ENCODE measurements at places on chromosomes 11 and 22.
A peak's percentile ranks its signal among the peaks of the same experiment; 100 is the strongest.

- DNase-seq: no peak
These were observed 453.4 kb downstream of the NTM start for GRCh38 chr11:131823772-131824171.

- DNase-seq: no peak
These were observed 1284.0 kb downstream of the FAM181B start for GRCh38 chr11:81449588-81450156.

DNA sequence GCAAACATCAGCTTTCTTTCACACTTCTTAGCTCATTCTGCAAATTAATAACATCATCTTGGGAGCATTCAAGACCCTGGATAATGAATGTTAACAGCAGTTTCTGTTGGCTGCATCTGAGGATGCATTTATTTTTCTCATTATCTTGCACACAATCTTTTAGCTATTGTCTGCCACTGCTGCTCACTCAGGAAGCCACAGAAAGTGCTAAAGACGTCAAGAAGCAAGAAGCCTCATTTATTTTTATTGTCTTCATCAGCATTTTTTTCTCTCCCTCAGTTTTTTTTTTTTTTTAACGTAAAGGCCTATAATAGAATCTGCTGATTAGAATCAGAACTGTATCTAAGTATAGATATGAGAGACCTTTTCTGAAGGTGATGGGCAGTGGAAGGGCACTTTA lies 1339.4 kb downstream of the FAM181B start:
- DNase-seq: no peak

- no peak for DNase-seq
These were observed 719.8 kb upstream of the LRRC4C start for GRCh38 chr11:42179216-42179615.

GRCh38 chr22:27130906-27131305 lies 473.5 kb downstream of the MIAT start:
- DNase-seq: no peak

GRCh38 chr11:117497206-117497951 lies 169.7 kb downstream of the CEP164 start:
- DNase-seq: no peak

DNA sequence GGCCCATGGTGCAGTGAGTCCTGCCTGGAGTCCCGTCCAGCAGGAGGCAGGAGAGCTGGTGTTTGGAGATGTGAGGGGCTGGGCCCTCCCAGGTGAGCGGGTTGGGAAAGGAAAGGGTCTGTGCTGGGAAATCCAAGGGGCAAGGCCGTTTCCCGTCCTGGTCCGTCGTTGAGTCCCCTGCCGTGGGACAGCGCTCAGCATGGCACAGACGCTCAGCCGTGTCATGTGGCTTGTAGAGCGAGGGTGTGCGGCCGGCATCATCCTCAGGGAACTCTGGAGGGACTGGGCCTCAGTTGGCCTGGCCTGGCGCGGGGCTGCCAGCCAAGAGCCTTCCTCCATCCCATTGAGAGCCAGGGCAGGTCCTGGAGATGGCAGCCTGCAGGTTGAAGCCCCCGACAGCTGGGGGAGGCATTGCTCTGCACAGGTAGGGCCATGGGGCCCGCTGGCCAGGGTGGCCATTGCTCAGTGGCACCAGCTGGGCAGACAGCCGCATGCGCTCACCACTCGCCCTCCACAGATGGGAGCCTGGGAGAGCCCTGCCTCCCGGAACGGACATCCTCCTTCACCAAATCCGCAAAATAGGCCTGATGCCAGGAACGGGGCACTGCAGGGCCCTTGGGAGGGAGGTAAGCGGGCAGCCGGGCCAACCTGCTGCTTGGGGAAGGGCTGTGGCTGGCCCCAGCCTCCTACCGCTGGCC lies 28.7 kb downstream of the KCNQ1 start:
- no peak for DNase-seq

DNA sequence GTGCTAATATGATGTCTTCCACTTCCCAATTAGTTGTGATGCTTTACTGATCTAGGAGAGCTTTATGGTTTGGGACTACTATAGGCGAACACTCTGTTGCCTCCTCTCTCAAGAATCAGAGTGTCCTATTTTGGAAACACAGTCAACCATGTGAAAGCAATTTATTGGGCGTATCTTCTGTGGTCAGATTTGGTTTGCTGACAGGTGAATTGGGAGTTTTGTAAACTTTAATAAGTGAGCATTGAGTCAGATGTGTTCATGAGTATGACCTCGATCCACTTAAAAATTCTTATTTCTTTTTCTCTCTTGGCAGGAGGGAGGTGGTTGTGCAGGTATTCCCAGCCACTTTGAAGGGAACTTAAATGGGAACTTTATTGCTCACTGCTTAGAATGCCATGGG lies 4.4 kb downstream of the CAT start:
- no peak for DNase-seq

GRCh38 chr11:88886796-88887195 lies 179.0 kb downstream of the GRM5 start:
- DNase-seq: peak; percentile 21

- DNase-seq: no peak
These were observed 19.2 kb upstream of the TUB start for GRCh38 chr11:8061555-8062428.

- no peak for DNase-seq
These were observed 203.5 kb upstream of the E2F8 start for GRCh38 chr11:19444231-19444630.

DNA sequence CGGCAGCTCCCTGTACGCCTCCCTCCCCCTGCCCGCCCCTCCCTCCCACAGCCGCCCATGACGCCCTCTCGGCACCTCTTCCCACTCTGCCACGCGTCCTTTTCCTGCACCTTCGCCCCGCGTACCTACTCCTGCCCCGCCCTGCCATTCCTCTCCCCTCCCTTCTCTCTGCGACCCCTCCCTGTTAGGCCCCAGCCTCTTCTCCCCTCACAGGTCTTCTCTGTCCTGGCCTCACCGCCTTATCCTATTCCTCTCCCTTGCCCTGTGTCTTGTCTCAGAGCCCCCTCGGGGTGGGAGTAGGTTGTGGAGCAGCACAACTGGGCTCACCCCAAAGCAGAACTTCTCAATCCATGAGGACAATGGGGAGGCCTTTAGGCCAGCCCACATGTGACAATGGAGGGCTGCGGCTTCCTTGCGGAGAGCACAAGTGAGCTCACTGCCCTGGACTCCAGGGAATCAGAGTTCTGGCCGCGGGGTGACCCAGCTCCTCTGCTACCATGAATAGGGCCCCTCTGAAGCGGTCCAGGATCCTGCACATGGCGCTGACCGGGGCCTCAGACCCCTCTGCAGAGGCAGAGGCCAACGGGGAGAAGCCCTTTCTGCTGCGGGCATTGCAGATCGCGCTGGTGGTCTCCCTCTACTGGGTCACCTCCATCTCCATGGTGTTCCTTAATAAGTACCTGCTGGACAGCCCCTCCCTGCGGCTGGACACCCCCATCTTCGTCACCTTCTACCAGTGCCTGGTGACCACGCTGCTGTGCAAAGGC lies 539 bp downstream of the SLC35C1 start:
- no peak for DNase-seq

DNA sequence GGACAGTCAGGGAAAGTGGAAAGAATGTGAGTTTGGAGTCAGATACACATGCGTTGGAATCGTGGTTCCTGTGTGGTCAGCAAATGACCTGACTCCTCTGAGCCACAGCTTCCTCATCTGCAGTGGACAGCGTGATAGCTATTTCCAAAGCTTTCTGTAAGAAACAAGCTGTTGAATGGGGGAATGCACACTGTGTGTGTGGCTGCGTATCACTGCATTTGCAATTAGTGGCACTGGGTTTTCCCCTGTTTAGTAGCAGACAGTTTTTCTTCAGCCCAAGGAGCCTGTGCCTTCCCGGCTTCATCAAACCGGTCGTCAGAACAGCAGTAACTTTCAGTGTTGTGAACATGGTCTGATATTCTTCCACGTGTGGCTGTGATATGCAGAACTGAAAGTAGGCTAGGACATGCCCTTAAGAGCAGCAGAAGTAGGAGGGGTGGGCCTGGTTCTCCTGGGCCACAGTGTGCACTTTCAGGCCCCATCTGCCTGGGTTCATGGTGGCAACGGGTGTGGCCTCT lies 121.5 kb downstream of the RRAS2 start:
- DNase-seq: no peak

GRCh38 chr11:10725907-10726253 lies 25.2 kb upstream of the CTR9 start:
- no peak for DNase-seq

- no peak for DNase-seq
These were observed 6.2 kb downstream of the DUSP8 start for GRCh38 chr11:1565904-1566247.

GRCh38 chr11:76543006-76543703 lies 98.3 kb downstream of the EMSY start:
- no peak for DNase-seq

DNA sequence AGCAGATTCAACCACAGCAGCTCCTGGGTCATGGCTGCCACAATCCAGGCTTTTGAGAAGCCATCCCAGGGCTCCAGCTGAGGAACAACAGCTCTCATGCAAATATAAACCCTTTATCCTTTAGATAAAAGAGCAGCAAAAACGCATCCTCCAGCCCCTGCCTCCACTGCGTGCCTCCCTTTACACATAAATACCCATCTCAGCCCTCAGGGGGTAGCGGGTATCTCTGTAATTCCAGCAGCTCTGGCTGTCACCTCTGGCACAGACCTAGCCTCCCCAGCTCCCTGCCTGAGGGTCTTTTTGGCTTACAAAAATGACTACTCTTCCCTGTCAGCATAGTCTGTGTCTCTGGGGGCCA lies 21.6 kb downstream of the LMO1 start:
- no peak for DNase-seq

GRCh38 chr11:27660171-27660570 lies 40.1 kb downstream of the BDNF start:
- no peak for DNase-seq

- no peak for DNase-seq
These were observed 4.3 kb downstream of the UBQLN3 start for GRCh38 chr11:5505363-5506048.

DNA sequence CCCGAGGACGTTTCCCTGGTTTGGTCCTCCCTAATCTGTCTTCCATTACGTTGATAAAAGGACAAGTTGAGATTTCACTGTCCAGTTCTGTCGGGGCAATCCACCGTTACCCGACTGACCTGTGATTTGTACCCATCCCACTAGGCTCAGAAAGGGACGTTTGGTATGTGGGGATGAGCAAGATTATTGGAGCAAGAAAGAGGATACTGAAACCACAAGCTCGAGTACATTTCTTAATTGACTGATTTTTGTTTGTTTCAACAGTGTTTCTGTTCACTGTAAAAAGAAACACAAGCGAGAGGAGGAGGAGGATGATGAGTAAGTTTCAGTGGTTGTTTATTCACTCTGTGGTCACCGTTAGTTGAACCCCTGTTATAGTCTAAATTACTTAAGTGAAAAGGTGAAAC lies 969 bp downstream of the CCDC117 start:
- DNase-seq: no peak

GRCh38 chr11:101960231-101960630 lies 43.9 kb upstream of the ANGPTL5 start:
- DNase-seq: no peak

DNA sequence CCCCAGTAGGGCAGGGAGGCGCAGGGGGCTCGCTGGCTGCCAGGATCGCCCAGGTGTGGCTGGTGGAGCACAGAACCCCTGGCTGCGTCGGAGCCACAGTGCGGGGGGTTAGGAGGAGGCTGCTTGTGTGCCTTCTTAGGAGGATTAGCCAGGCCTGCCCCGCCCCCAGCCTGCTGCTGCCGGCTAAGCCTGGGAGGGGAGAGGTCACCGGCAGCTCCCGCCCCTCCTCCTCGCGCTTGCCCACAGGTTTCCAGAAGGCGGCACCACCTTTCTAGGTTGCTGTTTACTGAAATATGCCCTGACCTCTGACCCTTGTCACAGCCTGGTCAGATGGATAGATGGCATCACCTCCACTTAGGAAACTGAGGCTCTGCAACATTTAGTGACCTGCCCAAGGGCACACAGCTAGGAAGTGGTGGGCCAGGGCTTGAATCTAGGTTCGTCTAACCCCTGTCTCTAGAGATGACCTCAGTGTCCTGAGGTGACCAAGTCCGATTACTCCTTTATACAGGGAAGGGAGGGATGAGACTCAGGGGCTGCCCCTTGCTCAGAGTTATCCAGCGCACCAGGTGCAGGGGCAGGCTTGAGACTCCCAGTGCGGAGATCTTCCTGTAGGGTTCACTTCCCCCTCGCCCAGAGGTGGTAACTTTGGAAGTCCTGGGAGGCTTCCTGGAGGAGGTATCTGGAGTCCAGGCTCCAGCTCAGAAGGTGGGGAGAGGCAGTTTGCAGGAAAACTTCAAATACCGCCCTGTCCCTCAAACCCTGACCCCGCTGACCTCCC lies 44.0 kb downstream of the MYO7A start:
- DNase-seq: no peak

DNA sequence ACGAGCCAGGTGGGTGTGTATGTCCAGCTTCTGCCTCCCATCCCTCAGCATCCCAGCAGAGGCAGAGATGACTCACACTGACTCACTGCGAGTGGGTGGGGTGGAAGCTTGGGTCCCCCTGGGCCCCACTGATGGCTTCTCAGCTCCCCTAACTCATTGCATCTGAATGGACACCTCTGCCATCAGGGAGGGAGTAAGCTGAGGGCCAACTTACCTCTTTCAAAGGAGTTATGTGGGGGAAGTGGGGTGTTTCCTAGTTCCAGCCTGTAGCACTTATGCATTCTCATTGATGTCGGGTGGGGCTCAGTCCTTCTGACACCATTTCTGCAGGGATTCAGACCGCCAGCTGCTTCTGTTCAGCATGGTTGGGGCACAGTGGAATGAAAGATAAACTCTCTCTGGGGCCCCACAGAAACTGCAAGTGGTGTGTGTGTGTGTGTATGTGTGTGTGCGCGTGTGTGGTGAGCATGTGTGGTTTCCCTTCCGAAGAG lies 1425.8 kb downstream of the TBC1D22A start:
- DNase-seq: no peak

DNA sequence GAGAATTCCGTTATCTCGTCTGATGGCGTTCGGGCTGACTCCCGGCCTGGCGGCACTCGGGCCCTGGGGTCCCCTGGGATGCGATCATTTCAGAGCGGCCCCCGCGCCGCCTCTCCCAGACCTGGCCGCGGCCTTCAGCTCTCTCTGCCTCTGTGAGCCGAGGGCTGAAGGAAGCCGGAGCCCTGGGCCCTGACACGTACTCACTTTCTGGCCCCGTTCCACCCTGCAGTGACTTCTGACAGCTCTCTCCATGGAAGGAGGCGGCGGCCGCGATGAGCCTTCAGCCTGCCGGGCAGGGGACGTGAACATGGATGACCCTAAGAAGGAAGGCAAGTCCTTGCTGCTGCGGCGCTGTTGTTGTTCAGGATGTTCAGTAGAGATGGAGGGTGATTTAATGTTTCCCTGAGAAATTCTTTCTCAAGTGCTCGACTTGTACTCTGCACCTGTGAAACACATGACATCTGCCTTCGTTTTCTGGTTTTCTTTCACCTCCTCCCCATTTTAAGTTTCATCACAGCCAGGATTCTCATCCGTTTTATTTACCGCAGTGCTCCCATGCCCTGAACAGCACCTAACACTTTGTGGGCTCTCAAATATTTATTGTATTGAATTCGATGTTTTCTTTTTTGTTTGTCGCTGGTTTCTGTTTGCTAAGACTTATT lies 612 bp downstream of the GTSE1 start:
- DNase-seq: no peak

DNA sequence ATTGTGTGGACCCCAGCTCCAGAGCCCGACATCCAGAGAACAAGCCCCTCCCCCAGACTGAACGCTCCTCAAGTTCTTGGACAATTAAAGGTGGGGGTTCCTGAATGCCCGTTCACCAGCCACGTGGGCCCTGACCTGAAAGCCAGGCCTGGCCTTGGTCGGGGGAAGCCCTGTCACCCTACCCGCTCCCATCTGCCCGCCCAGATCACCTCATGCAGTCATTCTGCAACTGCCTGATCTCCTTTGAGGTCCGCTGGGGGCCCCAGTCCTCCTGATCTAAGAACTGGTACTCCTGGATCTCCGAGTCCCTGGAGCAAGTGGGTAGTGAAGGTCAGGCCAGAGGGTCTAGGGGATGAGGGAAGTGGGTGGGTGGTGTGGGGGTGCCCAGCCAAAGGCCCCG lies 9.1 kb upstream of the NAALADL1 start:
- no peak for DNase-seq

Measured in effector CD4-positive, alpha-beta T cell (primary cell).